ENCODE measurements at places on chromosomes 3 and 15. TPM values are rescaled to one million over a fixed set of nuclear protein-coding genes. Genes with fewer than 3 reads are reported as not detected.

STAC gene
- total RNA-seq = 22.9 TPM

XCR1 gene
- not detected for total RNA-seq

NOX5 gene
- total RNA-seq = 0.03 TPM

RLBP1 gene
- total RNA-seq = not detected

MOBP gene
- not detected for total RNA-seq

IQCF5 gene
- not detected for total RNA-seq

SPTBN5 gene
- total RNA-seq = 1.1 TPM

HCLS1 gene
- total RNA-seq = 0.66 TPM

CTXN2 gene
- total RNA-seq = not detected

DNA sequence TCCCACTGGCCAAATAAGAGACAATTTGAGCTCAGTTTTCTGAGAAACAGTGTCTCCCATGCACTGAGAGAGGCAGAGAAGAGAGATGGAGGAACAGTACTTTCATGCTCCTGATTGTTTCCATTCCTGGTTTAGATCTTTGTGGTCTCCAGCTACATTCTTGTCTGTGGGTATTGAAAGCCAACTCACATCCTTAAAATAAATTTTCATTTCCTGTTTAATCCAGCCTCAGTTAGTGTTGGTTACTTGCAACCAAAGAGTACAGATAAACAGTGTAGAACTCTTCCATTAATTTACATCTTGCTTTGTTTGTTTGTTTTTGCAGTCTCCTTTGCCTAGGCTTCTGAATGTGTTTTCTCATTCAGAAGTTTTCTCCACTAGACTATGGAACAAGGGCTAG, 123.7 kb upstream of the CLSTN2 start:
- peaks cover 4% of the 10 kb centered on the region for H3K4me1 ChIP-seq
- no peaks in the 10 kb centered on the region for H3K27me3 ChIP-seq
- no peaks in the 10 kb centered on the region for H3K36me3 ChIP-seq
- no peak overlapping the region for H3K4me3 ChIP-seq

DNA sequence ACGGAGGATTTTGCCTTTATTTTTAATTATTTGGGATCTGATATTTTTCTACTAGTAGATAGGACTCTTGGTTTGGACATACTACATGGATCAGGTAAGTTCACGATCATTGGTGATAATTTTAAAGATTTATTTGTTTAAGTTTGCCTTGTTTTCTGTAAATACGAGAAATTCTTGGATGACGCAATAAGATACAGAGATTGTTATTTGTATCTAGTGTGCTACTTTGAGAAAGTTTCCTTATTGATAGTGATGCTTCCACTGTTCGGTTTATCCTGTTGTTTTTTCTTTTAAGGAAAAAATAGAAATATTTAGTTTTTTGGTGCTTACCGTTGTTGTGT, 577 bp downstream of the CHD2 start:
- H3K4me3 ChIP-seq = peak overlapping the region; percentile 65
- no peaks in the 10 kb centered on the region for H3K27me3 ChIP-seq
- DNase-seq = no peak
- H3K36me3 ChIP-seq = peaks cover 4% of the 10 kb centered on the region

DNA sequence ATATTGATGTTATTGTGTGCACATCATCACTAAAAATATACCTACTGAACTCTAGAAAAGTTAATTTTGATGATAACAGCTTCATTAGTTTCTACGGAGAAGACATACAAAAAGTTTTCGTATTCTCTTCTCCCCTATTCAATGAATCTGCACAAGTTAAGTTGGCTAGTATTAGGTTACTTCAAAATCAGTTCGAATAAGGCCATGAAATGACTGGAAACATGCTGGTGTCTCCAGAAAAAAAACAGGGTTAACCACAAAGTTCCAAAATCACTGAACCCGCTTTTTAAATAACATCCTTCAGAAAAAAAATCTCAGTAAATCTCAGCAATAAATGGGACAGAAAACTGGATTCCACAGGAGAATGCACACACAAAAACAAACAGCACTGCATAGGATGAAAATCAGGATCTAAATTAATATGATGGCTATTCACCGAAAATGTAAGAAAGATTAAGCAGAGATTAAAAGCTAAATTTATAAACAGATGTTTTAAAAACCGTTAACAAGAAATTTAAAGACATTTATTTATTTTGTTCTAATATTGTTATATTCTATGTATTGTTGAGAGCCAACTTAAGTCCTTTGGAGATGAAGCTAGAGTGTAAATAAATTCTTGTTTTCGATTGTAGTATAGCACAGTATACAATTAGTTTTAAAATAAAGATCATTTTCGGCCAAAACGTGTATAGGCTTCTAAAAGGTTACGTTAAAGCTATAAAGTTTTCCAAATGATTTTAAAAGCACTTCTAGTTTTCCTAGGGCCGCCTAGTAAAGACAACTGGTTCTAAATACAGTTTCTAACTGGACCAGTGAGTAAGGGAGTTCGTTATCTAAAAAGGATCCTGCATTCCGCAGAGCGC, 1.0 kb downstream of the IGSF11 start:
- H3K4me3 ChIP-seq = peak overlapping the region; percentile 74
- no peak overlapping the region for H3K27ac ChIP-seq
- no peak for DNase-seq

- DNase-seq = peak; percentile 30
- no peaks in the 10 kb centered on the region for H3K36me3 ChIP-seq
- H3K4me1 ChIP-seq = no peaks in the 10 kb centered on the region
Observed at GRCh38 chr3:37559461-37559860, 302.2 kb upstream of the CTDSPL start.

GRCh38 chr3:52801839-52802238, 7.2 kb downstream of the ITIH3 start:
- no peaks in the 10 kb centered on the region for H3K36me3 ChIP-seq
- no peak overlapping the region for H3K27ac ChIP-seq
- DNase-seq = no peak
- H3K4me3 ChIP-seq = no peak overlapping the region

GRCh38 chr3:114857299-114857701, 289.8 kb downstream of the ZBTB20 start:
- DNase-seq = no peak
- H3K27me3 ChIP-seq = no peaks in the 10 kb centered on the region
- H3K27ac ChIP-seq = no peak overlapping the region
- H3K4me3 ChIP-seq = no peak overlapping the region

DNA sequence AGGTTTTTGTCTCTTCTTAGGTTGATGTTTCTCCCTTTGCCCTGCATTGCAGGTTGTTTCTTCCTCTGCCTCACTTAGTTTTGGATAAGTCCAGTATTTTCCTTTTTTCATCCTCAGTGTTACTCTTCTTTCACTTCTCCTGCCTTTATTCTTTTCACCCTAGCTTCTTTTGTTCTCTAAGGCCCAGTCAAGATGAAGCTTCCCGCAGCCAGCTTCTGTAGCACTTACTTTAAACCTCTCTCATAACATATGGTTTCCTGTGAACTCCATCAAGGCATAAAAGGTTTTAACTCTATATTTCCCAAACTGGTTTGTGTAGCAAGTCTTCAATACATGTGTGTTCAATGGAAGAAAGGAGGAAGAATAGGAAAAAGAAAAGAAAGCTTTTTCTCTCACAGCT, 54.1 kb downstream of the TP63 start:
- no peak overlapping the region for H3K27ac ChIP-seq
- DNase-seq = no peak
- no peak overlapping the region for H3K4me3 ChIP-seq
- H3K36me3 ChIP-seq = no peaks in the 10 kb centered on the region
- no peaks in the 10 kb centered on the region for H3K27me3 ChIP-seq

DNA sequence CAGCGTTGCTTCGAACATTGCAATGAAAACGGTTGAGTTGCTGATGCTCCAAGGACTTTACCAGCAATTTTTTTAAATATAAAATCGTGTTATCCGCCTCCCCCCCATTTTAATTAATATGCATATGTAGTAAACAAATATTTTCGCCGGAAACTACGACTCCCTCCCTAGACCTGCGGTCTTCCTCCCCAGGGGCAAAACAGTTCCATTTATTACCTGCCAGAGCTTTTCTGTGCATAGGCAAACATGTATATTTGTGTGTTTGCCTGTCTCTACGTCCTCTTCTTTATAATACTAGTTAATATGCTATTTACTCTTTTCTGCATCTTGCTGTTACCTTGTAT, 593 bp upstream of the RSL24D1 start:
- H3K36me3 ChIP-seq = peaks cover 5% of the 10 kb centered on the region
- peak overlapping the region; percentile 93 for H3K27ac ChIP-seq
- H3K4me1 ChIP-seq = peaks cover 12% of the 10 kb centered on the region
- H3K27me3 ChIP-seq = no peaks in the 10 kb centered on the region

- peak; percentile 49 for DNase-seq
- peaks cover 26% of the 10 kb centered on the region for H3K4me1 ChIP-seq
- H3K4me3 ChIP-seq = peak overlapping the region; percentile 85
- H3K27ac ChIP-seq = no peak overlapping the region
- no peaks in the 10 kb centered on the region for H3K36me3 ChIP-seq
Observed at GRCh38 chr3:37862903-37863815, 1.5 kb downstream of the CTDSPL start.

- H3K4me1 ChIP-seq = no peaks in the 10 kb centered on the region
- H3K4me3 ChIP-seq = no peak overlapping the region
- no peak for DNase-seq
- H3K27me3 ChIP-seq = no peaks in the 10 kb centered on the region
- H3K36me3 ChIP-seq = no peaks in the 10 kb centered on the region
Observed at GRCh38 chr3:150365132-150365604, 42.9 kb upstream of the TSC22D2 start.

DNA sequence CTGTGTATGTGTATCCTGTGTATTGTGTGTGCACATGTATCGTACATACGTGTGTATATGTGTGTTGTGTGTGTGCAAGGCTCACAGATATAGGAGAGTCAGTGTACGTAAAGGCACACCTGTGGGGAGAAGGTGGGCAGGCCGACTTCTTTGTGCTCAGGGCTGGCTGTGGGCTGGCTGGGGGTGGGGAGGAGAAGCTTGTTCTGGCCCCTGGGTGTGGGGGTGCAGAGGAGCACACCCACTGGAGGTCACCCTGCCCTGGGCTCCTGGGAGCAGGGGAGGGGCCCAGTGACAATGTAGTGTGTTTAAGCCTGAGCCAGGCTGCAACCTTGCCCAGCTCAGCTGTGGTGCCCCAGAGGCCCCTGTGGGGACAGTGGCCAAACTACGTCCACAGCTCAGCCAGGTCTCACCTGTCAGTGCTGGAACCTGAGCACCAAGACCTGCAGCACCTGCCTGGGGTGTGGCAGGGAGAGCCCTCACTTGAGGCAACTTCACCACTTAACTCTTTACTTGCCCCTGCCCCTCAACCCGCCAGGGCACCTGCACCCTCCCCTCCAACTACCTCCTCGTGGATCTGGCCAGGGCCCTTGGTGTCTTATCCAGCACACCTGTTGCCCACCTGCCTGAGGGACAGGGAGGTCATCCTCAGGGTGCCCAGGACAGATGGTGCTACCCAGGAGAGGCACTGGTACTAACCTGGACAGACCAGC, 2.6 kb upstream of the HHATL start:
- H3K27ac ChIP-seq = no peak overlapping the region
- no peaks in the 10 kb centered on the region for H3K36me3 ChIP-seq
- DNase-seq = no peak
- H3K4me1 ChIP-seq = no peaks in the 10 kb centered on the region
- H3K27me3 ChIP-seq = no peaks in the 10 kb centered on the region
- H3K4me3 ChIP-seq = no peak overlapping the region

DNA sequence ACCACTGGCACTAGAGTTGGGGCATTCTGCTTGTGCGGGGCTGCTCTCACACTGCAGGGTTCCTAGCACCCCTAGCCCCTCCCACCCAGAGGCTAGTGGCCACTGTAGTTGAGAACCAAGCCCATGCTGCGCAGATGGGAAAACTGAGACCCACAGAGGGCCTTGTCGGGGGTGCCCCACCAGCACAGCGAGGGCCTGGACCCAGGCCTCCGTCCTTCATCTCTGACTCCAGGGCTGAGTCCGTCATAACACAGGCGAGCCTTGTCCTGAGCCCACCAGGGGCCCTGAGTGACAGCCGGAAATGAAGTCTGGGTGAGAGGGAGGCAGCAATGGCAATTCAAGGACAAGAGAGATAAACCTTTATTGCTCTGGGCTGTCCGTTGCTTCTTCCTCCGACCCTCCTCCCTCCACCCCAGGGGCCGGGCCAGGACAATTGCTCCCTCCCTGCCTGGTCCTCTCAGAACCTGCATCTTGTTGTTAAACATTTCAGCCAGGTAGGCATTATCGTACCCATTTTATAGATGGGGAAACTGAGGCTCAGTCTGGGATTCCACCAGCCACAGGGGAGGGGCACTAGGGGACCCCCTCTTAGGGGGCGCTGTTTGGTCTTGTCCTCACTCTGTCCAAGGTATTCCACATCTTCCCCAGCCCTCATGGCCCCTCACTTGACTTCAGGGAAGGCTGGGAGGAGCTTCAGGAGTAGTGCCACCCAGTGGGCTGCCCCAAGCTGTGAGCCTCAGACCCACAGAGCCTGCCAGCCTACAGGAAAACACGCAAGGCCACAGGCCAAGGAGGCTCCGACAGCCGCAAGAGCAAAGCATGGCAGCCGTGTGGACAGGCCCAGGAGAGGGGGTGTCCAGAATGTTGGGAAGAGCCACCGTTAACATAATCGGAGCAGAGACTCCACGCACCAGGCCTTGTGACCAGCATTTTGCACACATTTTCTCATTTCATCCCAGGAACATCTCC, 4.4 kb upstream of the GRIP2 start:
- H3K4me1 ChIP-seq = no peaks in the 10 kb centered on the region
- no peaks in the 10 kb centered on the region for H3K27me3 ChIP-seq
- H3K36me3 ChIP-seq = no peaks in the 10 kb centered on the region
- no peak overlapping the region for H3K27ac ChIP-seq
- DNase-seq = no peak

DNA sequence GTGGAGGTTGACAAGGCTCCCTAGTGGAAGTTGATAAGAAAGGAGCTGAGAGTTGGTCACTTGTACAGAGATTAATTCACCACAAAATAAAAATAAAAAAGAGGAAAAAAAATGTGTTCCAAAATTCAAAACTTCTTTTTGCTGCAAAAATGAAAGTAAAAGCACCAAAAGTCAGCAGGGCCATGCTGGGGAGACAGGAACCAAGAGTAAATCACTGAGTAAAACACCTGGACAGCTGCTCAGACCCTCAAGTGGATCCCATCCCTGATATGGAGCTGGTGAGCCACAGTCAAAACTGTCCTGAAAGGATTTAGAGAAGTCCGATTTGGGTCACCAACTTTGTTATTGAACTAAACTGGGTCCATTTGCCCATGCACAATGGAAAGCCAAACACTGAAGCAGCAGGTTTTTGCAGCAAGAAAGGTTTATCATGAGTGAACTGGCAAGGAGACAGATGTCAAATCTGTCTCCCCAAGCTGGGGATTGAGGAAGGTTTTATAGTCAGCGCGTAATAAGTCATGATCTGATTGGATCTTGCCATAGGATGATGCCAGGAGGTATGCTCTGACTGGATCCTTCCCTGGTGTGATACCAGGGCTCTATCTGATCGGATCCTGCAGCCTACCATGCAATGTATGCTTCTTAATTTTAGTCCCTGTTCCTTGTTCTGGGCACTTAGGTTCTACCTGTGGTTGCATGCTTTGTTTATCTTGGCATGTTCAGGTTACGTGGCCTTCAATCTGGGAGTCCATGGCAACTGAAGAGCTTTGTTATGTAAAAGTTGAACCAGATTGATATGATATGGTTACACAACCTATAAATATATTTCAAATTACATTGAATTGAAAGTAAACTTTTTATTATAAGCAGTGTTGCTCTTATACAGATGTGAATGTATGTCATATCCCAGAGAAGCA, 313.2 kb downstream of the POLQ start:
- H3K4me3 ChIP-seq = no peak overlapping the region
- DNase-seq = peak; percentile 17
- H3K36me3 ChIP-seq = no peaks in the 10 kb centered on the region
- no peaks in the 10 kb centered on the region for H3K4me1 ChIP-seq
- no peak overlapping the region for H3K27ac ChIP-seq

GRCh38 chr3:46091741-46092701, 64.7 kb upstream of the XCR1 start:
- H3K27ac ChIP-seq = no peak overlapping the region
- no peaks in the 10 kb centered on the region for H3K36me3 ChIP-seq
- no peaks in the 10 kb centered on the region for H3K27me3 ChIP-seq
- H3K4me1 ChIP-seq = no peaks in the 10 kb centered on the region

All from GM23338 (cell line).